Right atrium auricular region (tissue), 2 donors: ENCODE measurements at places on chromosomes 13 and 19. TPM values are rescaled to one million over a fixed set of nuclear protein-coding genes. Genes with fewer than 3 reads are reported as not detected.

SYCN gene
- not detected for total RNA-seq

FLT3LG gene
- 1.1 TPM for total RNA-seq

GRCh38 chr19:974564-975257 lies 9.4 kb upstream of the WDR18 start:
- H3K4me3 ChIP-seq, result no peak overlapping the region
- no peak for DNase-seq
- H3K27ac ChIP-seq, result no peak overlapping the region
- H3K36me3 ChIP-seq, result peaks cover 15% of the 10 kb centered on the region
- no peaks in the 10 kb centered on the region for H3K4me1 ChIP-seq

ZNF253 gene
- total RNA-seq, result 6.6 TPM

DNA sequence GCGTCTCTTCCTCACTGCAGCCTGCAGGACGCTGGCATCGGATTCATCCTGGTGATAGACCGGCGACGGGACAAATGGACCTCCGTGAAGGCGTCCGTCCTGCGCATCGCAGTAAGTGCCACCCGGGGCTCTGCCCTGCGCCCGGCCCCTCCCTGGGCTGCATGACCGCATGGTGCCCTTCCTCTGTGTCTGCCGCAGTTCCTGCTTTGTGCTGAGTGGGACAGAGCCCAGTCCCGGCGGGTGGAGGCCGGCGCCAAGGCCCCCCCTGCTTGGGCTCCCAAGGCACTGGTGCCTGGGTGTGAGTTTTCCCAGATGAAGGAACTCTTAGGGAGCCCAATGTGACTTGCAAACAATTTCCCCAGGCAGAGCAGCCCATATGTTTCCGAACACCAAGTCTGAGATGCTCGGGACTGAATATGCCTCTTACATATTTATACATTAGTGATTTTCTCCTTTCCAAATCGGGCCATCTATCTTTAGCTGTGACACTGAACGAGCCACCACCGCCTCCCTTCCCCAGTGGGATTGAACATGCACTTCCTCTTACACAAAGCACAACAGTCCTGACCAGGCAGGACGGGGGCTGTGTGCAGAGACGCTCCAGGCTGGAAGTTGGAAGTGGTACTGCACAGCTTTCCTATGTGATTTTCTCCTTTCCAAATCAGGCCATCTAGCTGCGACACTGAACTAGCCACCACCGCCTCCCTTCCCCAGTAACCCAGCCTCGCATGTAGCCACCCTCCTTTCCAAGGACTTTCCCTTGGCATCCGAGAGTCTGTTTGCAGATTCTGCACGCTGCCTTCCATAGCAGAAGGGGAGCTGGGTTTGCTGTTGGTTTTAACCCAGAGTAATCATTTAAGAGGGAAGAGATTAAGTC lies 60.1 kb upstream of the F7 start:
- no peak for DNase-seq
- H3K4me1 ChIP-seq, result no peaks in the 10 kb centered on the region
- H3K27ac ChIP-seq, result no peak overlapping the region
- no peaks in the 10 kb centered on the region for H3K27me3 ChIP-seq

GRCh38 chr19:4284176-4284958 lies 5.3 kb downstream of the SHD start:
- no peaks in the 10 kb centered on the region for H3K36me3 ChIP-seq
- H3K27ac ChIP-seq, result no peak overlapping the region
- H3K4me3 ChIP-seq, result no peak overlapping the region
- no peaks in the 10 kb centered on the region for H3K4me1 ChIP-seq
- peaks cover 8% of the 10 kb centered on the region for H3K27me3 ChIP-seq
- DNase-seq, result no peak

- no peak overlapping the region for H3K4me3 ChIP-seq
- peak; percentile 78 for DNase-seq
- peaks cover 64% of the 10 kb centered on the region for H3K36me3 ChIP-seq
- H3K27ac ChIP-seq, result peak overlapping the region; percentile 53
- no peaks in the 10 kb centered on the region for H3K27me3 ChIP-seq
These were observed 14.4 kb downstream of the CAPN12 start for GRCh38 chr19:38729653-38730469.

- peaks cover 4% of the 10 kb centered on the region for H3K36me3 ChIP-seq
- H3K4me3 ChIP-seq, result no peak overlapping the region
- H3K27me3 ChIP-seq, result no peaks in the 10 kb centered on the region
- no peak for DNase-seq
These were observed 7.1 kb downstream of the LDLR start for GRCh38 chr19:11096210-11096841.
